ENCODE measurements at places on chromosomes 6 and 20. TPM values are rescaled to one million over a fixed set of nuclear protein-coding genes. Genes with fewer than 3 reads are reported as not detected.

GRCh38 chr6:27251606-27252251, 4.2 kb downstream of the PRSS16 start:
- peaks cover 9% of the 10 kb centered on the region for H3K4me1 ChIP-seq
- peaks cover 65% of the 10 kb centered on the region for H3K27me3 ChIP-seq
- H3K4me3 ChIP-seq, result peak overlapping the region; percentile 90
- peak; percentile 74 for DNase-seq
- no peaks in the 10 kb centered on the region for H3K36me3 ChIP-seq

GRCh38 chr6:43842231-43842794, 72.3 kb downstream of the VEGFA start:
- DNase-seq, result no peak
- H3K27me3 ChIP-seq, result peaks cover 7% of the 10 kb centered on the region
- no peak overlapping the region for H3K4me3 ChIP-seq
- no peak overlapping the region for H3K27ac ChIP-seq

Gene ZNF318
- total RNA-seq, result 17.0 TPM

Gene TEAD3
- total RNA-seq, result 0.19 TPM

Gene MATN4
- 0.14 TPM for total RNA-seq

Gene TCEA2
- total RNA-seq, result 65.3 TPM

DNA sequence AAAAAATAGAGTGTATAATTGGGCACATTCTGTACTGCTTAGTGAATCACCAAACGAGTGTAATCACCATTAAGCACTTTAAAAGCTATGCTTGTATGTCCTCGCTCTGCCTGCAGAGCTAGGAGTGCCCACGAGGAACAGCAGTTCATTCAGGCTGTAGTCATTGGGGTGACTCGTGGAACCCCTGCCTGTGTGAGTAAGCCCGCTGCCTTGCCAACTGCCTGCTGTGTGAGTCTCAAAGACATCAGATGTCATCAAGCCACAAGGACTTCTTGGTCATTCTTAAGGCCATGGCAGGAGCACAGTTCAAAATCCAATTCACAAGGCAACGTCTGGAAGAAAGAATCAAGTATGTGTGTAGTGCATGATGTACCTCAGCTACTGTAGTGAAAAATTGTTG, 60.4 kb downstream of the FOXO3 start:
- peaks cover 1% of the 10 kb centered on the region for H3K36me3 ChIP-seq
- no peak overlapping the region for H3K4me3 ChIP-seq
- DNase-seq, result no peak
- no peak overlapping the region for H3K27ac ChIP-seq

GRCh38 chr20:41006126-41006935, 22.3 kb upstream of the TOP1 start:
- no peak for DNase-seq
- no peaks in the 10 kb centered on the region for H3K27me3 ChIP-seq
- H3K4me1 ChIP-seq, result peaks cover 53% of the 10 kb centered on the region
- H3K4me3 ChIP-seq, result no peak overlapping the region
- H3K36me3 ChIP-seq, result peaks cover 12% of the 10 kb centered on the region
- H3K27ac ChIP-seq, result peak overlapping the region; percentile 25

DNA sequence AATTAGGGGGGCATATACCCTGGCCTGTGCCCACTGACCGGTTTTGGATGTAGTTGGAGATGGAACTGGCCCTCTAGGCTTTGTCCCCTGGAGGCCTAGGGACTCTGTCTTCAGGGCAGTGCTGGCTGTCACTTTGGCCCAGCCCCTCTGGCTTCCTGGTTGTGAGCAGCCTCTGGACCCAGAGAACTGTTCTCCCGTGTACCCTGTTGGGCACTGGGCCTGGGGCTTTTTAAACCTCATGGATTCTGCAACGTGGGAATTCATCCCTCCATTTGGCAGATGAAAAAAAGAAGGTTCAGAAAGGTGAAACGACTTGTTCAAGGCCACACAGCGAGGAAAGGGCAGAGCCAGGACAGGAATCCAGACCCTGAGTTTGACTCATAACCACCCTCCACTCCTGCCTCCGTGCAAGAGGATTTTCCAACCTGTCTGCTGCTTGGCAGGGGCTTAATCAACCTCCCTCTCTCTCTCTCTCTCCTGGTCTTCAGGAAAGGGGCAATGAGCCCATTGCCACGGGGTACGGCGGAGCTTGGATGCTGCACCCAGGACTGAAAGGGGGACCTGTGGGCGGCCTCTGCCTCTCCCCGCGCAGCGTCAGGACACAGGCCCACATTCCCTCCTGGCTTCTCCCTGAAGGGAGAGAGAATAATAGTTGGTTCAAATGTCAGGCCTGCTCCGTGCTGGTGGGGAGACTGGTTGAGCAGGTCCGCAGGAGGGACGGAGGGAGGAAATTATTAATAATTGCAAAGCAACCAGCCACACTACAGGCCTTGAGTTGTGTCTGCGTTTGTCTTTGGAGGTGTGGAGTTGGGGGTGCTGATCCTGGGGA, 56.0 kb downstream of the CEBPB start:
- H3K27me3 ChIP-seq, result peaks cover 7% of the 10 kb centered on the region
- H3K27ac ChIP-seq, result no peak overlapping the region
- DNase-seq, result no peak
- H3K36me3 ChIP-seq, result no peaks in the 10 kb centered on the region
- peaks cover 11% of the 10 kb centered on the region for H3K4me1 ChIP-seq

- no peak overlapping the region for H3K4me3 ChIP-seq
- DNase-seq, result no peak
- no peak overlapping the region for H3K27ac ChIP-seq
- H3K27me3 ChIP-seq, result peaks cover 5% of the 10 kb centered on the region
- peaks cover 1% of the 10 kb centered on the region for H3K4me1 ChIP-seq
- no peaks in the 10 kb centered on the region for H3K36me3 ChIP-seq
Observed at GRCh38 chr6:160146454-160147145, 25.0 kb downstream of the SLC22A1 start.

Gene MDN1
- total RNA-seq, result 57.7 TPM

DNA sequence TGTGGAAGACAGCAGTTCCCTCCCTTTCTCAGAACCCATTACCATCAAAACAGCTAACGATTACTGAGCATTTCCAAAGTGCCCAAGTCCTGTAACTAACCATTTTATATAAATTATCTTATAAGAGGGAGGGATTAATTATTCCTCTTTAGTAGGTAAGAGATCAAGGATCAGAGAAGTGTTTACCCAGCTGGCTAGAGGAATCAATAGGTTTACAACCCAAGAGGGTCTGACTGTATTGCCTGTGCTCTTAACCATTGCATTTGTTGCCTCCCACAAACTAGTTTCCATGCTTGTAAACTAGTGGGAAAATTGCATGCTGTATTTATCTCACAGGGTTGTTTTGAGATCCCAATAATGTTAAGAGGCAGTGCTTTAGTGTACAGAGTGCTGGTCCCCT, 3.7 kb upstream of the DBNDD2 start:
- H3K27ac ChIP-seq, result peak overlapping the region; percentile 54
- peaks cover 19% of the 10 kb centered on the region for H3K36me3 ChIP-seq
- H3K4me3 ChIP-seq, result peak overlapping the region; percentile 78
- peaks cover 10% of the 10 kb centered on the region for H3K4me1 ChIP-seq

DNA sequence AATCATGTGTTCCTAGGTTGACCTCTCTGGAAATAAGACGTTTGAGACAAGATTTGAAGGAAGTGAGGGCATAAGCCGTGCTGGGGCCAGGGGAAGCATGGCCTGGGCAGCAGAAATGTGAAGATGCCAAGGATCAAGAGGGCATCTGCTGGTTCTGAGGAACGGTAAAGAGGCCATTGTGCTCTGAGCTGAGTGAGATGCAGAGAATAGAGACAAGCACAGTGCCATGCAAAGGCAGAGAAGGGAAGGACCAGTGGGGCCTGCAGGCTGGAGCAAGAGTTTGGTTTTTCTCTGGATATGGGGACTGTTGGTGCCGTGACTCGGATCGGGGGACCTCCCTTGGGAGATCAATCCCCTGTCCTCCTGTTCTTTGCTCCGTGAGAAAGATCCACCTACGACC, 50.8 kb downstream of the SMPDL3A start:
- H3K36me3 ChIP-seq, result no peaks in the 10 kb centered on the region
- peaks cover 6% of the 10 kb centered on the region for H3K27me3 ChIP-seq
- H3K4me1 ChIP-seq, result no peaks in the 10 kb centered on the region
- H3K27ac ChIP-seq, result no peak overlapping the region
